Lower leg skin (tissue), 4 donors: ENCODE measurements at places on chromosomes 6 and 20. TPM values are rescaled to one million over a fixed set of nuclear protein-coding genes. Genes with fewer than 3 reads are reported as not detected.

GRCh38 chr6:110340392-110340965, 17.7 kb downstream of the METTL24 start:
- DNase-seq = no peak

GRCh38 chr20:52888096-52888495, 84.1 kb upstream of the TSHZ2 start:
- no peak for DNase-seq

GRCh38 chr20:46206992-46207549, 89.0 kb downstream of the CD40 start:
- no peak for DNase-seq

- no peak for DNase-seq
Observed at GRCh38 chr20:24859539-24859938, 89.5 kb upstream of the CST7 start.

Gene MTHFD1L
- 7.1 TPM for total RNA-seq

- peak; percentile 63 for DNase-seq
Observed at GRCh38 chr6:166619912-166620311, 7.1 kb downstream of the RPS6KA2 start.

DNA sequence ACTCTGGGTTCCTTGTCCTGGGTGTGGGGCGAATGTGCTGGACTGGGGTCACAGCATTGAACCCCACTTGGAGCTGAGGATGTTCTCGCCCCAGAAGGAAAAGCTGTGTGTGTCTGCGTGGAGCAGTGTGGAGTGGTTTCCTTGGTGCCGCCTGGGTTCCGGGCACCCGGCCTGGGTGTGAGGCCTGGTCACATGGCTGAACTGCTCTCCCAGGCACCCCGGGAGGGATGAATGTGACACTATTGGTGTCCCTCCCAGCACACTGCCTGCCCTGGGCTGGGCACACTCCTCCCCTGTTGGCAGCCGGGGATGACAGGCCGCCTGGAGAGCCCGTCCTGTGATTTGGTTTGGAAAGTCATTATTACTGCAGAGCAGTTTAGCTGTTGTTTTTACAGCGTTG, 12.3 kb downstream of the MYT1 start:
- no peak for DNase-seq

DNA sequence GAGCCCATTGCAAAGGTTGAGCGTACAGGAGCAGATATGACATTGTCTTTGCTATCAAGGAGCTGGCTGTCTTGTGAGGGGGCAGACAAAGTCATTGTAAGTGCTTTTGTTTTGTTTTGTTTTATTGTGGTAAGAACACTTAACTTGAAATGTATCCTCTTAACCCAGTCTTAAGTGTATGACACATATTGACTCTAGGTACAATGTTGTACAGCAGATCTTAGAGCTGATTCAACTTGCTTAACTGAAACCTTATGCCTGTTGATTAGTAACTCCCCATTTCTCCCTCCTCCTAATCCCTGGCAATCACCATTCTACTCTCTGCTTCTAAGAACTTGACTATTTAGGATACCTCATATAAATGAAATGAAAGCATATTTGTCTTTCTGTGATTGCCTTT, 429.0 kb downstream of the BMP2 start:
- no peak for DNase-seq

DNA sequence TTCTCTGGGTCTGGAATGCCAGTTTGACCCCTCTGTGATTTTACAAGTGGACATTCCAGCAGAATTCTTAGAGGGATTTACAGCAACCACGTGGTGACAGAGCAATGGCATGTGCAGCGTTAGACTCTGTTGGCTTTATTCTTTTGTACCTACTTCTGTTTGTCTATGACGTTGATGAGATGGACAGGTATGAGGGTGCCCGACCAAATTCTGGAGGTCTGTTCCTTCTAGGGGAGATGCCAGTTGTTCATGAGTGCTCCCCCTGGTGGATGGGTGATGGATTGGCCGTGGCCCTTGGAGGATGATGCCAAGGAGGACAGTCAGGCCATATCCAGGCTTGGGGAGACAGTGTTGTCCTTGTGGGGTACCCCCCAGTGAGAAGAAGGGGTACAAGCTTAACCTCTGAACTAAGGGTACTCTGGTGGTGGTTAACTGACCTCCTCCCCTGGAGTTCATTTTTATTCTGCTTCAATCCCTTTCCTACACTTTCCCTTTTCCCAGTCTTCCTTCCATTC, 198.6 kb downstream of the DTNBP1 start:
- DNase-seq = no peak

DNA sequence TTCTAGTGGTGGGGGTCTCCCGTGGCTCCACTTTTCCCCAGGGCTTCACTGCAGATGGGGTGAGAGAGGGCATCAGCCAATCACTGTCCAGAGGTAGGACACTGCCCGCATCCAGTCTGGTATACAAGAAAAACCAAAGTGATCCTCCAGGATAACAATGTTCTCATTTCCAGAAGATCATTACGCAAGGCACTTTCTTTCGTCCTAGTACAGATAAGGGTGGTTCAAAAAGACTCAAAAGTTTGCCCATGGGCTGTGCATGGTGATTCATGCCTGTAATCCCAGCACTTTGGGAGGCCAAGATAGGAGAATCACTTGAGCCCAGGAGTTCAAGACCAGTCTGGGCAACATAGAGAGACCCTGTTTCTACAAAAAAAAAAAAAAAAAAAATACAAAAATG, 16.4 kb downstream of the GMDS start:
- DNase-seq = no peak

Gene PGC
- not detected for total RNA-seq

DNA sequence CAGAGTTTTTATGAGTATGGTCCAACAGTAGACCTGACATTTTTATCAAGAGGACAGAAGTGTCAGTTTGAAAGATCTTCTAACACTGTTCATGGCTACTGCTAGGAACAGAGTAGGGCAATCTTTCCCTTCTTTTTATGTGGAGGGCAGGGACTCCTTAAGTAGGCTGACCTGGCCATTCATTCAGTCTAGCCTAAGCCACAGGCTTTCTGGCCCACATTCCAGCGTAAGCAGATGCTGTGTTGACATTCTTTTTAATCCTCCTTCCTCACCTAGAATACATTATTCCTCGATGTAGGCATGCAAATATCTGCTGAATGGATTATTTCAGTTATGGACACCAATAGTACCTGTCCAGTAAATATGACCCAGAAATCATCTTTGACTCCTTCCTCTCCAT, 188.3 kb downstream of the ATXN1 start:
- no peak for DNase-seq

- no peak for DNase-seq
Observed at GRCh38 chr20:4788314-4788713, 66.6 kb downstream of the PRND start.

Gene MEP1A
- not detected for total RNA-seq

Gene DSP
- total RNA-seq = 2,143 TPM

DNA sequence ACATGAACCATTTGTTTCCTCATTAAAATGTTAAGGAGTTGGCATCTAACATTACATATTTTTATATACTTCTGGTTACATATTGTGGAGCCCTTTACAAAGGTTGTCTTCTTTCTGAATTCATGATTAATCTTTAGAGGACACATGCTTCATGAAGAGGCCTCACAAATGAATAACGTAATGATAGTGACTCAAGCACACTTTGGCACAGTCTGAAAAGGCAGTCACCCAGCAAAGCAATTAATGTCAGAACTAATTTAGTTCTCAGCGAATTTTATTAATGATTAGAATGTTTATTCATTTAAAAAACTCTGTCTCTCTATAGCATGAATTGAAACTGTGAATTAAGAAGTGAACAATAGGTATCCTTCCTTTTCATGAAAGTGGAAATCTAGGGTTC, 854.2 kb downstream of the PHF3 start:
- no peak for DNase-seq

DNA sequence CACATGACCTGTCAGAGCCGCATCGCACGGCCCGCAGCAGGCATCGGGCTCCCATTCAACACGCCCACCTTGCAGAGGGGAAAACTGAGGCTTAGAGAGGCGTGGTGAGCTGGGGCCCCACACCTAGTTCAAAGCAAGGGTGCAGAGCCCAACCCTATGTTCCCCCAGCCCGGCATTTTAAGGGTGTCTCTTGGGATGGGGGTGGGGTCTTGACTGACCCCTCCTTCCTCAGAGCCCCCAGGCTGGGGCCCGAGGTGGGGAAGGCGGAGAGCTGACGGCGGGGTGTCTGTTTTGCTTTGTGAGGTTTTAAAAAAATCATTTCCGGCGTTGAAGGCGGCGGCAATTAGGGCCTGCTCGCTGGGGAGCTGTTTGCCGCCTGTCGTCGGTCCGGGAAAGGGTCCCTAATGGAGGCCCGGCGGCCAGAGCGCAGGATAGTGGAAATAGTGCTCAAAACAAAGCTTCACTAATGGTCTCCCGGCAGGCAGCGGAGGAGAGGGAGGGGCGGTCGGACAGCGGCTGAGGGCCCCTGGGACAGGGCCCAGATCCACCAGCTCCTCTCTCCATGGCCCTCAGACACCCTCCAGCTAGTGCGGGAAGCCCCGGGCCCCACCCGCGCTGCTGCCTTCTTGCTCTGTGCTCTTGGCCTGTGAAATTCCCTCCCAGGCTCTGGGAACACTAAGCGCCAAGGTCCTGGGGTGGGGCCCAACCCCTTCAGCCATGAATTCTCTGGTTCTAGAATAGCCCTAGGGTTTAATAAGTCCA, 11.9 kb downstream of the VSTM2L start:
- DNase-seq = no peak
